Ureter (tissue), 1 donor: ENCODE measurements at places on chromosomes 2 and 18.

- no peak for DNase-seq
Observed at GRCh38 chr2:235098736-235099494, 147.1 kb downstream of the SH3BP4 start.

DNA sequence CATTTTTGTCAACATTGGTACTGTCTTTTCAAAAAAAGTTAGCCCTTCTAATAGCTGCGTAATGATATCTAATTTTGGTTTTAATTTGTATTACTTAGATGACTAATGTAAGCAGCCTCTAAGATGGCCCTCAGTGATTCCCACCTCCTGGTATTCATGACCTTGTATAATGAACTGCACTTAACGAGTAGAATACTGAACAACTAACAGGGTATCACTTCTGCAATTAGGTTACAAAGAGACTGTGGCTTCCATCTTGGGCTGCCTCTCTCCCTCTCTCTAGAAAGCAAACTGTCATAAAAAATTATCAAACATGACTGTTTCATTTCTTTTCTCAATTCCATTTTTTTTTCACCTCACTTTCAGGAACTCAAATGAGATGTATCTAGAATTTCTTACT is 120.9 kb downstream of the RNF152 start:
- no peak for DNase-seq

DNA sequence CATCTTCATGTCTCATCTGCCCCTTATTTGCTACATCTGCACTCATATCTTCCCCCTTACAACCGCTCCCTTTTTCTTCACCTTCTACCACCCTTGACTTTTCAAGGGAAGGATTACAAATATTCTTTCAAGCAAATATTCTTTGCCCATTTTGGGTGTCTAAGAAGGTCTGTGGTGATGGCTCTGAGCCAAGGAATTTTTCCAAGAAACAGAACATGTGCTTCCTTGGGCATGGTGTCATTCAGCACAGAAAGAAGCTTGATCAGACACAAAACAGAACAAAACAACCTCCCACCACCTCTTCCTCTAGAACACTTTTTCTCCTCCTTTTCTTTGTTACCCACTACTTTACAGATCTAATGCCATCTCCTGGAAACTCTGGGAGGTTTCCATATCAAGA is 313.7 kb downstream of the SATB2 start:
- no peak for DNase-seq

DNA sequence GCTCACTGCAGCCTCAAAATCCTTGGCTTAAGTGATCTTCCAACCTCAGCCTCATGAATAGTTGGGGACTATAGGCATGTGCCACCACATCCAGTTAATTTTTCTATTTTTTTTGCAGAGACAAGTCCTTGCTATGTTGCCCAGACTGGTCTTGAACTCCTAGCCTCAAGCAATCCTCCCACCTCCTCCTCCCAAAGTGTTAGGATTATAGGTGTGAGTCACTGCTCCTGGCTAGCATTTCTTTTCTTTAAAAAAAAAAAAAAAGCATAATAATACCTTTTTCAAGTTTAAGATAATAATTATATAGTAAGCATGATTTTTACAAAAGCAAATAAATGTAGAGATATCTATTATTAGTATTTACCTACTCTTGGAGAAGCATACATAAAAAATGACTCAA is 36.1 kb downstream of the PPP4R1 start:
- DNase-seq, result no peak

DNA sequence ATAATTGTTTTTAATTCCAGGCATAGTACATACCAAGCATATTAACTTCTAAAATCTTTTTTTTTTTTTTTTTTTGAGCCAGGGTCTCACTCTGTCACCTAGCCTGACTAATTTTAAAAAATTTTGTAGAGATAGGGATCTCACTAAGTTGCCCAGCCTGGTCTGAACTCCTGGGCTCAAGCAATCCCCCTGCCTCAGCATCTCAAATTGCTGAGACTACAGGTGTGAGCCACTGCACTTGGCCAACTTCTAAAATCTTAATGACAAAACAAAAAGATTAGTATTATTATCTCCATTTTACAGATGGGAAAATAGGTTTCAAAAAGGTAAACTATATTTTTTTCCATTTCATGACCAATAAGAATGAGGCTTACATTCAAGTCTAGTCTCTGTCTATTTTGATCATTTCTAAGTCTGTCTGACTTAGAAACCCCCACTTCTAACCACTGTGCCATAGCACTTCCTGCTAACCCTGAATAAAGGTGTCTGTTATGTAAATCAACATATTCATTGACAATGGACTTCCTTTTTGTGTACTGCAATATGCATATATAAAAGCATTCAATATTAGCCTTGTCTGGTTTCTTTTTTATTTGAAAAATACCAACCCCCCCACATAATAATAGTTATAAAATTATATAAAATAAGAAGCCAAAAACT is 28.7 kb upstream of the ZEB2 start:
- DNase-seq, result no peak

DNA sequence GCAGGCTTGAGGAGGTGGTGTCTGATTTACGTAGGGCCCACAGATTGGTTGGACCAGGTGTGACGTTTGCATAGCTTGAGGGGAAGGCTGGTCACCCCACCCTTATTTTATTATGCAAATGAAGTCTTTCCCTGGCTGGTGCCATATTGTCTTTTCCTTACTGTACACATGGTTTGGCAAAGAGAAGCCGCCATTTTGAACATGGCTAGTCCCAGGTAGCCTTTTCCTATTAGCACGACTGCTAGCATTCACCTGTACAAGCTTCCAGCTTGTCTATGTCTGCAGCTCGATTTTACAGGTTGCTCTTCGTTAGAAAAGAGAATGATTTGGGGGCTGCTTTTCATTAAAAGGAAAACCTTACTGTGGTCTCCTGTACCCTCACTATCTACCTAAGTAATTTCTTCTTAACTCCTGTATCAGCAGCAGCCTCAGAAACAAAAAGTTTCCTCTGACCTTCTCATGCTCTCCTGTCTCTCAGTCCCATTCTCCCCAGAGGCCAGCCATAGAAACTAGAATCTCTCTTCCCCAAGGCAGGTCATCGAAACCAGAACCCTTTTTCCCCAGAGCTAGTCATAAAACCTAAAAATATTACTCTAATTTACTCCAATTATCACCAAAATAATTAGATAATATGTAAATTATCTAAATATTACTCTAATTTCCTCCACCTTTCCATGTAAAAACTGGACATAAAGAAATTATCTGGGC is 151.8 kb downstream of the B3GNT2 start:
- DNase-seq, result no peak

GRCh38 chr2:100518801-100519200 is 44.0 kb upstream of the PDCL3 start:
- no peak for DNase-seq

DNA sequence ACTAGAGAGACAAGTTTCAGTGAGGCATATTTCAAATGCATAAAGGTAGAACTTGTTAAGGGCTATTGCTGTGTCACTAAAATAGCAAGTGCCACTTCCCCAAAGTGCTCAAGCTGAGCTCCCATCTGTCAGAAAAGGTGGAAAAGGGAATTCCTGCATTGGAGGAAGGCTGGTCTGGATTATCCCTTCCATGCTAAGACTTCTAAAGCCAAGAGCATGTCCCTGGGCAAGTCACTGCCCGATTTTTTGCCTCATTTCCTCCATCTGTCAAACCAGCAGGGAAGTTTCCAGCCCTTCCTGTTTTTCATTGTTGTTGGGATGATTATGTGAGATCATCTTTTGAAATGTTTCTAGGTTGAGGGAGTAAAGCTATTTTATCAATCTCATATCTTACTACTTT is 175.5 kb downstream of the SETBP1 start:
- no peak for DNase-seq

- no peak for DNase-seq
Observed at GRCh38 chr2:28488083-28488830, 7.6 kb upstream of the PLB1 start.
